Stimulated activated CD4-positive, alpha-beta T cell treated with anti-CD3 and anti-CD28 coated beads, Interleukin-12 subunit alpha, Interleukin-12 subunit beta, amount 100 ng/mL, for 48 hours (primary cell): ENCODE measurements at places on chromosomes 5 and 9.
A peak's percentile ranks its signal among the peaks of the same experiment; 100 is the strongest.

DNA sequence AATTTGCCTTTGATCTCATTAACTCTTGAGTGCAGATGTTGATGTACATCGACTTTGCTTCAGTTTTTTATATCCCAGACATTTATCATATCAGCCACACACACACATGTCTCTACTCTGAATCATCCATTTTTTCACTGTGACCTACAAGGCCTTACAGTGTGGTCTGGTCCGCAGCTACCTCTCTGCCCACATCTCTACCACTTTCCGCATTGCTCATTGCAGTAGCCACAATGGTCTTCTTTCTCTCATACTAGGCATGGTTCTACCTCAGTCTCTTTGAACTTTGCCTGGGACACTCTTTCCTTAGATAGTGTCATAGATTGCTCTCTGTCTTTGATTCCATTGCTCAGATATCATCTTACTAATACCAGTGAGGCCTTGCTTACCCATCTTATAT, 87.9 kb upstream of the FSD1L start:
- DNase-seq, result peak; percentile 62

GRCh38 chr9:122095010-122095767, 2.1 kb upstream of the TTLL11 start:
- DNase-seq, result peak; percentile 52

DNA sequence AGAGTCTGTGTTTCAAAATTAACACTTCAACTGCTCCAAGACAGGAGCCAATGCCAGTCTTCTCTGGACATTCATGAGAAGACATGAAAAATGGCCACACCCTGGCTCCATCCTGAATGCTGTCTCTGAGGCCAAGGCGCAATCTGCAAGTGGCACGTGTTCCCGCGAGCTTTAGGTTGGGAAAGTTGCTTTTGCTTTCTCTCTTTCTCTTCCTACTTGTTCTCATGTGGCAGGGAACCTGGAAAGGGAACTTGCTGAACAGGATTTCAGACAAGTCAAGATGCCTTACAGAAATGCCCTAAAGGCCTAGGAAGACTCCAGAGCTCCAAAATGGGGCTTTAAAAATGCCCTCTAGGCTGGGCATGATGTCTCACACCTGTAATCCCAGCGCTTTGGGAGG, 91.9 kb upstream of the OTULINL start:
- no peak for DNase-seq

DNA sequence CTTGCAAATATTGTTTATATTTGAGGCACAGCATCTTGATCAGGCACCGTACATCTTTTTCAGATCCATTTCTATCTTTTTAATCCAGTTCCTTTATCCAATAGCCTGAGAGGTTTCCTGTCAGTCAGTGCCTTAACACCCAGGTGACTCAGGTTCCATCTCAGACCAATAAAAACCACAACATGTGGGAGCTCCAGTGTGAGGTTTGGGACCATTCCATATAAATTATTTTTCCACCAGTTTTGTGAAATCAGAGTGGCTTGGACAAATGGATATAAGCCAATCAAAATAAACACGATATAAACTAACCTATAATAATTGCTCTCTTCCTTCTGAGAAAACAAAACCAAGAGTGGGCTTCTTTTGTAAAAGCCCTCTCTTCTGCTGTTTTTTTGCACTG, 351.3 kb downstream of the NTRK2 start:
- no peak for DNase-seq

GRCh38 chr5:30436691-30437090, 756.8 kb upstream of the CDH6 start:
- DNase-seq, result no peak

- DNase-seq, result peak; percentile 65
Observed at GRCh38 chr5:180605554-180606214, 14.4 kb upstream of the SCGB3A1 start.

- DNase-seq, result no peak
Observed at GRCh38 chr9:109604131-109604530, 106.0 kb upstream of the PTPN3 start.
